ENCODE measurements at places on chromosomes 11 and 22.

GRCh38 chr11:13343067-13343466 is 65.5 kb downstream of the BMAL1 start:
- no peak for DNase-seq

- no peak for DNase-seq
Measured at GRCh38 chr11:111336582-111337256, 38.4 kb downstream of the POU2AF3 start.

DNA sequence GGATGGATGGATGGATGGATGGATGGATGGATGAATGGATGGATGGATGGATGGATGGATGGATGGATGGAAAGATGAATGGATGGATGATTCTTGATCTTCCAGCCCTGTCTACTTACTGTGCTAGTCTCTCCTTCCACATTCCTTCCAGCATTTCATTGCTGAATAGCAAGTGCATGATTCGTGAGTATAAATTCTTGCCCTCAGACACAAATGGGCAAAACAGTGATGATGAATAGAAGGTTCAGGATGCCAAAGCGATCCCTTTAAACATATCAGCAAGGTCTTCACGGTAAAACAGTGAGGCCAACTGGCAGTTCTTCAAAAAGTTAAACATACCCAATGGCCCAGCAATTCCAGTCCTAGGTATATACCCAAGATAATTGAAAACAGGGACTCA is 400.2 kb downstream of the MN1 start:
- DNase-seq = no peak

DNA sequence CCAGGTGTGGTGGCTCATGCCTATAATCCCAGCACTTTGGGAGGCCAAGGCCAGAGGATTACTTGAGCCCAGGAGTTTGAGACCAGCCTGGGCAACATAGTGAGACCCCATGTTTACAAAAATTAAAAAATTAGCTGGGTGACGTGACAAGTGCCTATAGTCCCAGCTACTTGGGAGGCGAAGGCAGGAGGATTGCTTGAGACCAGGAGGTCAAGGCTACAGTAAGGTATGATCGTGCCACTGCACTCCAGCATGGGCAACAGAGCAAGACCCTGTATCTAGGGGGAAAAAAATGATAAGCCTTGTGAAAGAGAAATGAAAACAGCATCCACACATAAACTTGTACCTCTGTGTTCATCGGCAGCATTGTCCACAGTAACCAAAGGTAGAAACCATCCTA is 8.1 kb upstream of the CCND1 start:
- no peak for DNase-seq
